ENCODE measurements at places on chromosomes 7 and 10.

DNA sequence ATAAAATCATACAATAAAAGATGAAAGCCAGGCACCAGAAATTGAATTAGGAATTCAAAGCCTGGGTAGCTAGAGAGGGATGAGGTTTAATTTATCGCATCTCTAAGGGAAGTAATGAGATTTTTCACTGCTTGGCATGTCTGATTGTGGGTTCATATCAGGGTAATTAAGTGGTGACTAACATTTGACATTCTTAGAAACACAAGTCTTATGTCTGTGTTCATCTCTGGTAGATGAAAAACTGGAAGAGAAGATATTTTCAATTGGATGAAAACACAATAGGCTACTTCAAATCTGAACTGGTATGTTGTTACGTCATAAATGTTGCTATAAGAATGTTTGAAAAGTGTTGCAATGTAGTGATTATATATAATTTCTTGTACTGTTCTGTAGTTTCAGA is 36.8 kb upstream of the ARMS2 start:
- DNase-seq = no peak

DNA sequence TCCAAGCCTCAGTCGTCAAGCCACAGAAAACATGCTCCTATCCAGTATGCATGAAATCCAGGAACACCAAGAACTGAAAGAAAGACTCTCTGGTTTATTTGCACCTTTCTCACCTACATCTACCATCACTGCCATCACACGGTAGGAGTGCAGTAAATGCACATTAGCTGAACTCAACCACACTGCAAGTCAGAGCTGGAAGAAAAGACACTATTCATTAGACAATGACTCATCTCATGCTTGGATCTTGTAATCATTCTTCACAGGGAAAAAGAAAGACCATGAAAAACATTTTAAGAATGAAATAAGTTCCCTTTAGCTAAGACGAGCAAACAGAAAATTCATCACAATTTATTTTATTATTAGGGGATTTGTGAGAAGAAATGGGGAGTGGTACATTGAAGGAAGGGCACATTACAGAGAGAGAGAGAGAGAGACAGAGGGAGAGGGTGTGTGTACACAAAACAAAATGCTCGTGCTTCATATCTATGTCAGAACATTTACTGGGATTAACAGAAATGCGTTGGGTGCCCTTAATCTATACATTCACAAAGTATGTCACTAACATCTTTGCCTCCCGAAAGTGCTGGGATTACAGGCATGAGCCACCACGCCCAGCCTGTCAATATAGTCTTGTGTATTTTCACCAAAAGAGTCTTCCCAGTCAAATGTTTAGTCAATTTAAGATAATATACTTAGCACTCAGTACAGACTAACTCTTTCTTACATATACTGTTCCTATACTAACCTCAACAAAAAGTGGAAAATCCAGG is 324.9 kb downstream of the PARD3 start:
- DNase-seq = peak; percentile 81

DNA sequence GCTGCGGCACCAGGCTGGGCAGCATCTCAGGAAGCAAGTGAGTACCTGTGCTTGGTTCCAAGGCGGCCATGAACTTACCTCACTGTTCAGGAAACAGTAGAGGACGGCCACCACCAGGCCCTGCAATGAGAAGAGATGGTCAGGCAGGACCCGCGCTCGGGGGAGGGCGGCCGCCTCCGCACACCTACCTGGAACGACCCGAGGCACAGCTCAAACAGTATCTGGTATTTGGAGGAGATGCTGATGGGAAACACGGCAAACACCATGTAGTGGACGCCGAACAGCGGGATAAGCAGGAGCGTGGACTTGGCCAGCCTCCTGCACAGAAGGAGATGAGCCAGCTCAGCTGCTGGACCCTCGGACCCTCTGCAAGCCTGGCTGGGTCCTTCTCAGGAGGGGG is 112.9 kb downstream of the VIPR2 start:
- no peak for DNase-seq

DNA sequence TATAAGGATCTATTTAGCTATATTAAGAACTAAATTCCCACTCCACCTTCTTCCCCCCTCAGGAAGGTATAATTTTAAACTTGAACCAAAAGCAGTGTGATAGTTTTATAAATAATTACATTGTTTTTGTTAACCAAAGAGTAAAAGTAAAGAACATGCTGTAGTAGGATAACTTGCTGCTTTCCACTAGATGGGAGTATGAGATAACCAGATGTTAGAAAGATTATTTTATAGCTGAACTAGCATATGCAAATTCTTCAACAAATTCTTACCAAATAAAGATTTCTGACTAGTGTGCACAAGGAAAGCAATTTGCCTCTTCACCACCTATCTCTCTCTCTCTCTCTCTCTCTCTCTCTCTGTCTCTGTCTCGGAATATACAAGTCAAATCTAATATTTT is 31.8 kb downstream of the TES start:
- no peak for DNase-seq

GRCh38 chr10:10392511-10392910 is 625.2 kb upstream of the CELF2 start:
- no peak for DNase-seq

DNA sequence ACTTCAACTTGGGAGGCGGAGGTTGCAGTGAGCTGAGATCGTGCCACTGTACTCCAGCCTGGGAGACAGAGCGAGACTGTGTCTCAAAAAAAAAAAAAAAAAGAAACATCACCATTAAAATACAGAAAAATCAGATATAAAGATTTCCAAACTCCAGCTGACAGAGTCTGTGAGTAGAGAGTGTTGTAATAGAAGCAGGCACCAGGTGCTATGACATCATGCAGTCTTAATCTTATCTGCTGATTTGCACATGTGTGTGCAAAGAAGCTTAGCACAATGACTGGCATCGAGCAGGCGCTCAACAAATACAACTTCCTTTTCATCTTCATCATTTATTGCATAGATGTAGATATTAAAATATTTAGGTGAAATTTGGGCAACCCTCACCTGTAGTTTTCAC is 92.2 kb downstream of the PRKCQ start:
- no peak for DNase-seq

- DNase-seq = no peak
Observed at GRCh38 chr7:104700336-104700735, 313.7 kb upstream of the KMT2E start.

- DNase-seq = no peak
Observed at GRCh38 chr10:16890691-16891090, 73.5 kb upstream of the RSU1 start.

Measured in HT1080 (cell line).